Fibroblast of upper back skin (primary cell): ENCODE measurements at places on chromosomes 2 and 18.

- no peak for DNase-seq
Measured at GRCh38 chr2:129459200-129459876, 520.1 kb upstream of the RAB6C start.

GRCh38 chr18:74638210-74638609 lies 40.5 kb downstream of the ZNF407 start:
- no peak for DNase-seq

DNA sequence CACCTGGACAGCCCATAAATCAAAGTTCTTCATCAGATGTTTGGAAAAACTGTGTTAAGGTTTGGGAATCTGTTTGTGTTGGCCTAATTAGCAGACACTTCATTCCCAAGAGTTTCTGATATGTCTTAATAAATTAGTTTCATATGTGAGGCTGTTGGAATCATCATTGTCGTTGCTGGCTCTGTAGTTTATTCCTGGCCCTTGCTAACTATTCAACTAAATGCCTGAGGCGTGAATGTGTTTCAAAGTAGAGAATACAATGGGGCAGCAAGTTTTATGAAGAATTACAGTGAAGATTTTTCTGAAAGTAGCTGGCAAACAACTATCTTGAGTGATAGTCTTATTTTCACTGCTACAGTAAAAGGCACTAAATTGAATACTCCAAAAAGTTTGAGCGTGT lies 141.1 kb downstream of the PARD3B start:
- peak; percentile 20 for DNase-seq

DNA sequence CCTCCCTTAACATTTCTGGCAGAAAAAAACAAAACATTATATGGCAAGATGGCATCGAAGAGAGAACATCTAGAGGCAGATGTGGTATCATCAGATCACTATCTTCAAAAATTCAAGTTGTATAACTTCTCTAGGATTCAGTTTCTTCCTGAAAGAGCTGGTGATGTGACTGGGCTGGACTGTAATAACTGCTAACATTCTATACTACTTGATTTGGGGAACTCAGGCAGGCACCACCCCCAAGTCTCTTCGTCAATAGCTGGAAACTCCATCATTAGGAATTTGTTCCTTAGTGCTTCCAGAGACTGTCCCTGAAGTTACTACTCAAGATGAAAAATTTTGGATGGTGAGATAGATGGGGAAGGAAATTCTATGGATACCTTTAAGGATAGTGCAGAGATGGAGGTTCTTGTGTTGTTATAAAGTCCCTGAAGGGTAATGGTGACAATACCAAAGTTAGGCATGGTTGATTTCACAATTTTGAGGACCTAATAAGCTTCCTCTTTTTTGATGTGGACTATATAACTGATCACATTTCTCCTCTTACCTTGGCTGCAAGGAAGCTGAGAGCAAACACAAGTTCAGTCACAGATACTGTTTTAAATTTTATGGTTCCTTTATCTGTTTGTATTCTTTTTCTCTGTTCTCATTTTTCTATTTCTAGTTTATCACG lies 59.1 kb upstream of the PGAP1 start:
- no peak for DNase-seq

DNA sequence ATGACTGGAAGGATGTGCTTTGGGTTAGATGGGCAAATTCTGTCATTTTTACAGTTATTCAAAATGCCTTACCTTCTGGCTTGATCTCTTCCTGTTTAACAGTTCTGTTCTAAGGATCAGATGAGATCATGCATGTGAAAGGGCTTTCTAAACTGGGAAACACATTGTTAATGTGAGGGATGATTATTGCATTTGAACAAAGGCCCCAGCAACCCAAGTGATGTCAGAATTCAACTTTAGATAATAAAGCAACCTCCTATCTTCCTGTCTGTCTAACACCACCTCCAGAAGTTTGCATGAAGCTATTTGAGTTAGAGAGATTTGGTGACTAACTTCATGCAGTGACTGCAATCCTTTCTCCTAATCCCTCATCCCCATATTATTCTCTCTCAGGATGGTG lies 77.8 kb upstream of the B3GNT2 start:
- DNase-seq = no peak

DNA sequence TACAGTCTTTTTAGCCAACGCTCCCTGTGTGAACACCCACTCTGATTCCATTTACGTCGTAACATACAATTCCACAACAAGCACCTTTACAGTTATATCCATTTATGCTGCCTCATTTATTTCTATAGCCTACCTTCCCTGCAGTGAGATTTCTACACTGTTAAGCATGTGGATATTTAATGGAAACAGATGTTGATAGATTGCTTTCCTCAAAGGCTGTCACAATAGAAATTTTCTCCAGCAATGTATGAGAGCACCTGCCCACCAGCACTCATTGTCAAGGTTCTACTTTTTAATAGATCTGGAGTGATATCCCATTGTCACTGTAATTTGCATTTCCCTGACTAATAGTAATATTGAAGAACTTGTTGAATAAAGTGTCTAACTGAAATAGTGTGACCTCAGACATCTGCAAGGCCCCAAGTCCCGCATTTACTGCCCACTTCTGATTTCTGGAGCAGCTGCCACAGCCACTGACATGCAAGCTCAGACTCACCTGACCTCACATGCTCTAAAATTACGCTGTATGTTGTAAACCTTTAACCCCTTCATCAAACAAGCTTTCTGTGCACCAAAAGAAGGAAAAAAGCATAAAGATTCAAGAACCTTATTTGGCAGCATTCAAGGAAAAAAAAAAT lies 295.1 kb downstream of the CNTNAP5 start:
- DNase-seq = no peak

DNA sequence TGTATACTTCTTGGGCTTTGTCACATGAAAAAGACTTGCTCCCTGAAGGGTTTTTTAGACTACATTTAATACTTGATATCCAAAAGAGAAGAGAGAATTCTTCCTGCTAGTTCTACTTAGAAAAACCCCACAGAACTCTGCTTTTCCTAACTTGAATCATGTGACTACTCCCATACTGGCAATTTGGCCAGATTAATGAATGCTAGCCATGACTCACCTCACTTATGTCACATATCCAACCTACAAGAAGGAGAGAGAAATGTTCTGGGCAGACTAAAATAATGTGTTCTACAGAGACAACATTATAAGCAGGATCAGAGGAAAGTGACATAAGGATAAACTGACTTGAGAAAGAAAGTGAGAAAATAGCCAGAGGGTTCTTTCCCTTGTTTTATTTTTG lies 249.3 kb upstream of the GULP1 start:
- peak; percentile 81 for DNase-seq

DNA sequence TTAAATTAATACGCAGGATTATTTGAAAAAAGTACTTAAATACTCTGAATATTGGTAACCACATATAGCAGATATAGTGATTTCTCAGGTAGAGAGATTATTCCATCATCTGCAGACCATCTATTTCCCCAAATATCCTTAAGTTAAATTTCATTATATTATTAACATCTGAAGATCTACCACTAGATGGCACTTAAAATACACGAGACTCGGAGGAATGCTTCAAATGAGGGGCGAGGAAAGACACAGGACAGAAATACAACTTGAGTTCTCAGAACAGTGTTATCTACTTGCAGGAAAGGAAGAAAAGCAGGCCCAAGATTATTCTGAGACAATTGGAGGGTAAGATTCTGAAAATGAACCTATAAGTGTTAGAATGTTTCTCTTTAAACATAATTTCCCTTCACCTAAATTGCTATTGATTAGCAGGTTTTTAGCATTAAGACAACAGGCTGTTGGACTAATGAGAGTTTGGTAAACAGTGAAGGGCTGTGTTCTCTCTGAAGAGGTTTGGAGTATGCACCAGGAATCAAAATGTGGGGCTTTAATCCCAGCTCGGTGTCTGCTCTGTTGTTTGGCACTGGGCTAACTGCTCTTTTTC lies 76.9 kb upstream of the GCFC2 start:
- peak; percentile 20 for DNase-seq

- no peak for DNase-seq
Measured at GRCh38 chr2:3177891-3178577, 199.6 kb downstream of the EIPR1 start.

DNA sequence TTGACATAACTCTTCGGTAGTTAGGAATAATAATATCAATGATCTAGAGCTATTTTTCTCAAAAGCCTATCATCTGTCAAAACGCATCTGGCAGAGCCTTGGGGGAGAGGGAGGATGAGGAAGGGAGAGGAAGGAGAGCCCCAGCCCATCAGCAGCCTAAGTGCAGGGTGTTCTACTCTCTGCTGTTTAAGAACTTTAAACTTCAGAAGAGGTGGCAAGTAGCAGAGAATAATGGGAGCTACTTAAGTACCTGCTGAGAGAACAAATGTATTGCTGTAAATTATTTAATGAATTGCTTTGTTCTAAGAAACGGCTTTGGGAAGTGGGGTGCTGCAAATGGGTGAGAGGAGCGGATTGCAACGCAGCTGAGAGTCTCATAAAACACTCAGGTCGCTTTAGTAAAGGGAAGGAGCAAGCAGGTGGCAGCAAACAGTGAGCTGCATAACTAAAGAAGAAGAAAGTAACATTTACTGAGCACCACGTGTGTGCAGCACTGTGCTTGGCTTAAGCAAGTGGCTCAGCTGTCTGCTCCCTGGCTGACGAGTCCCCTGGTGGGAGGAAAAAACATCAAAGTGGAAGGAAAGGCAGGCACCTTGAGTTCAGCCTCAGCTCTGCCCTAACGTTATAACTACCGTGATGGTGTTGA lies 26.3 kb upstream of the SH3RF3 start:
- DNase-seq = no peak

GRCh38 chr2:21793461-21793860 lies 669.7 kb downstream of the TDRD15 start:
- DNase-seq = peak; percentile 10
